COLO829 (cell line): ENCODE measurements at places on chromosomes 1 and 21.

DNA sequence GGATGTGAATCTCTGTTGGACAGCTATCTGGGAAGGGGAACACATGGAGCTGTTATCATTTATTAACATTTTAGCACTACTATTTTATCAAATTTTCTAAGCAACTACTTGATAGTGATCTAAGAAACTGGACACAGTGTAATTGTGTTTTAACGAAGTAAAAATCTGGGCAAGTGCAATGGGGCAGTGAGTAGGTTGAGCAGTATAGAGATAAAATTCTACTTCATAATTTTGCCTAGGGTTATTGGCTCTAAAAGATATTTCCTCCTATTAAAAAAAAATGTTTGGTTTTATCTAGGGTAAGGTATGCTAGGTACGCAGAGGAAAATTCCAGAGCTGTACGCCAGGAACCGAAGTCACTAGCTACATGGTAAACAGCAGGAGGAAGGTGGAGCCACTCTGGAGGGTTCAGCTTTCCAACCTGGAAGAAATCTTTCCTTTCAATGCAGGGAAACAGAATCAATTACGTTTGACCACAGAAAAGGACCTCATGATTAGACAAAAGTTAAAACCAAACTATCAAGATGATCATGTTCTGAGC, 43.3 kb downstream of the BCAR3 start:
- no peak for DNase-seq

DNA sequence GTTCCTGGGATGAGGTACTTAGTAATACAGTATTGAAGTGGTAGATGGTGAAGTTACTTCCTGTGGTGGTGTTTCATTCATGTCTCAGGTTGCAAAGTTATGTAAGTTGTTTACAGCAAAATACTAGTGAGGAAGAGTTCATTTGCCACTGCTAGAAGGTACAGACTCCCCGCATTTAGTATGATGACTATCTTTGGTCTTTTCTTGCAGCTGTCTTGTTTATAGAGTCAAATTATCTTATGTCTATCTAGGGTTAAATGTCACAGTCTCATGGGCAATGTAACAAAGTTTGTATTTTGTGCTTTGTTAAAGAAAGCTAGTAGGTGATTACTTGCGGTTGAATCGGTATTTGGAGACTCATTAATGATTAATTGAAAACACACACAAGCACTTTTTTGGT, 50.2 kb downstream of the LRRC8D start:
- DNase-seq = no peak

DNA sequence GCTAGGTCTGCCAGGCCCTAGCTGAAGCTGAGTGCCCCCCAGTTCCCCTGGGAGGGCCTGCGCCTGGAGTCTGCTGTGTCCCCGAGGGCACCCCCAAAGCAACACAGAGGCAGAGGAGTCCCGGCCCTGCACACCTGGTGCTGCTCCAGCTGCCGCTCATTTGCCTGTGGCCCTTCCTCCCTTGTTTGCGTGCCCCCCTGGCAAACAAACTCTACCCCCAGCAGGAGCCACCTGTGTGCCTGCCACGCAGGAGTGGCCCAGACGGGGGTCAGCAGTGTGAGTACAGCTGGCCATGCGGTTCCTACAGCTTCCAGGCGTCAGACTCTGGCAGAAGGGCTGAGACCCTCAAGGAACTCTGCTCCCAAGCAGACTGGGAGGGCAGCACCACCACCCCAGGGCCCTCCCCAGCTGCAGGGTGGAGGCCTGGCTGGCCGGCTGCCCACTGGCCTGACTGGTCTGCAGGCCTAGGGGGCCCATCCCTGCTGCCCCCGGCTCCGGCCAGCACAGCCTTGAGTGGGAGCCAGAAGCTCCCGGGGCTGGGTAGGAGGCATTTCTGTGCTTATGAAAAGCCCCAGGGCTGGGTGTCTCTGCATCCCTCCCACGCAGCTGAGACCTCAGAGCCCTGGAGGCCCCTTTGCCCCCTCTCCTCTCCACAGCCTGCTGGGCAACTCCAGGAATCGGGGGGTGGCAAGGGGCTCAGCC, 563 bp upstream of the TAS1R3 start:
- DNase-seq = no peak

- DNase-seq = no peak
These were observed 6.4 kb downstream of the GSTM5 start for GRCh38 chr1:109718495-109718894.

DNA sequence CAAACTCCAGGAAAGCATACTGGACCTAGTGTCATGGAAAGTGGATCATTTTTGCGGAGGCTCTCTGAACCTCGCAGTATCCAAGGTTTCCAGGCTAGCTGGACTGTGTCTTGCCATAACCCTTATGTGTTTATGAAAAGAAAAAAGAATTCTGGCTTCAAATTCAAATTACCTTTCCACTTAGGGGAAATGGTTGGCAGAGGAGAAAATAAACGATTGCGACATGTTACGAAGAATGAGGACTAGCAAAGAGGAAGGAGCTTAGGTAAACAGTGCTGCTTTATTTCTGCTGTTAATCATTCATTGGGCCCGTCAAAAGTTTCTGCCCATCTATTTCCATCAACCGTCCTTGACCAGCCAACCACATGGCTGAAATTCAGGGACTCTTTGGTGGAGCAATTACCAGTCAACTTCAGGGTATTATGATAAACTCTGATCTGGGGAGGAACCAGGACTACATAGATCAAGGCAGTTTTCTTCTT, at the start of gene C4BPA:
Gene C4BPA (plus strand): TSS at position 342 of the 482 bp plus-strand sequence. CDS start 8,793 bp downstream, outside the sequence.
- no peak for DNase-seq

DNA sequence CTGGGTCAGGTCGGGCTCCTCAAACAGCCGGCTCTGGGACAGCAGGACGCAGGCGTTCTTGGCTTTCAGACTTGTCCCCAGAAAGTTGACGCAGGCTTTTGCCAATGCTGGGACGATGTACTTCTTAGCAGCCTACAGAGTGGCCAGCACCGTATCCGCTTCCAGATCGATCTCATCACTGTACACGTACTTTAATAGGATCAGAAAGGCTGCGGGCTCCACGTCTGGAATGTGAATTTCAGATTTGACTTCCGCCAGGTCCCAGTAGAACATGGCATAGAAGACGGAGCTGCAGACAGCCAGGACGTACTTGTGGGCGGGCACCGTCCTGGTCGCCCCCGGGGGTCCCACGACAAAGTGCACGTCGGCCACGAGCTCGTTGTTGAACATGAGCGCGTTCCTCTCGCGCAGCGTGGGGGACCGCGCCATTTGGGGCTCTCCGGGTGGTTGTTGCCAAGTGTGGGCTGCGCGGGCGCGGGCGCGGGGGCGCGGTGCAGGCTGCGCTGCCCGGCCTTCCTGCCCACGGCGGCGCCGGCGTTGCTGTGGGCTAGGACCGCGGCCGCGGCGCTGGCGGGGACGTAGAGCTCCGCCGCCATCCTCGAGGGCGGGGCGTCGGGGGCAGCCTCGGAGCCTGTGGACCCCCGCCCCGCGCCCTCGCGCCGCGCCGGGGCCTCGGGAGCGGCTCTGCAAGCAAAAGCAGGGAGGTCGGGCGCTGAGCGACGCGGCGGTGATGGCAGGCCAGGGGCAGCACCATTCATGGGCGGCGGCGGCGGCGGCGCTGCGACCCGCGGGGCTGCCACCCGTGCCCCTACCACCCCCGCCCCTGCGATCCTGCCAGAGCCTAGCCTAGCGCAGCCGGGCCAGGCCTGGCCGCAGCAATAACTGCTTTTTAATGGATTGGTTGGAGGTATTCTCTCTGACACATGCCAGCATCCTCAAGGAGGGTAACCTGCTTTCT, 10.6 kb downstream of the CNR2 start:
- DNase-seq = no peak

DNA sequence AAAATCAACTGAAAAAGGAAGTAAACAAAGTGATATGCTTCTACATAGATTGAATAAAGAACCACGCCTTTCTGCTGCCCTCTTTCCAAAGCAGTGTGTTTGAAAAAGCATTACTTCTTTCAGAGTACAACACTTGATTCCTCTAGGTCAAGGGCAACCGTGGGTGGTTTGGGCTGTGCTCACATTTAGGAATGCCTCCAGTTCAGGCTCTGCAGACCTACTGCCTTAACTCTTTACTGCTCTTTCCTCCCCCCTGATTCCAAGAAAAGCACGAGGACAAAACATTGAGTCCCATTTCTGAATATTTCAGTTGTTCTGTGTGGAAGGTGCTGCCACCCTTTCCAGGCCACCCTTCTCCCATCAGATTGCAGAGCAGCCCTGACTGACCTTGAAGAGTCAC, 45.2 kb downstream of the ADAMTS1 start:
- DNase-seq = no peak

GRCh38 chr1:95475686-95476457, 241.9 kb downstream of the RWDD3 start:
- peak; percentile 6 for DNase-seq

GRCh38 chr1:226209307-226210059, 14.0 kb upstream of the MIXL1 start:
- DNase-seq = no peak

DNA sequence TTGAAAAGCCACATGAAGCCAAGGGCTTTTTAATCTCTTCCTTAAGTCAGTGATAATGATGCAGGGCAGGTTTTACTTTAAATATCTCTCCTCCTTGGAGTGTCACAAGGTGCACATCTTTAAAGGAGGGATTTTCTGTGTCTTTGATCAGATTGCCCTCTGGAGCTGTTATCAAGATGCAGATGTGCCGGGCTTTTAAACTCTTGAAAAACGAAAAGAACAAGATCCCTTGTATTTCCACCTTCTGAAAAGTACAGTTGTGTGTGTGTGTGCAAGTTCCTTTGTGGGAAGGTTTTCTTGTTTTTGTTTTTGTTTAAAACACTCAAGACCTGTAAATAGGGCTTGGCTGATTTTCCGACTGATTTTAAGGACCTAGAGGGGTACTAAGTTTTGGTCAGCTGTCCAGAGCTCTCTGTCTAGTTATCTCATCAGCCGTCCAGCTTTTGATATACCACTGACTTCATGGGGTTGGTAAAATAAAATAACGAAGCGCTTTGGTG, 1.6 kb downstream of the MARK1 start:
- no peak for DNase-seq

- no peak for DNase-seq
These were observed 433.4 kb downstream of the KIF26B start for GRCh38 chr1:245588116-245588639.

DNA sequence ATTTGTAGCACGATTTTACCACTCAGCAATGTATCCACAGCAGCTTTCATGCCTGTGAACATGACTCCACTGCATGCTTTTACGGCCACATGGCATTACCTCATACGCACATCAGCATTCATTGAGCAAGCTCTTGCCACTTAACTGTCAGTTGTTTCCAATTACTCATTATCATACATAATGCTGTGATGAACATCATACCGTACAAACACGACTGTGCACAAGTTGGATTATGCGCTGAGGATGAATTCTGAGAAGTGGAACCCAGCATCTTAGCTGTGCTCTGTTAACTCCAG, 9.6 kb downstream of the UMODL1 start:
- DNase-seq = no peak

DNA sequence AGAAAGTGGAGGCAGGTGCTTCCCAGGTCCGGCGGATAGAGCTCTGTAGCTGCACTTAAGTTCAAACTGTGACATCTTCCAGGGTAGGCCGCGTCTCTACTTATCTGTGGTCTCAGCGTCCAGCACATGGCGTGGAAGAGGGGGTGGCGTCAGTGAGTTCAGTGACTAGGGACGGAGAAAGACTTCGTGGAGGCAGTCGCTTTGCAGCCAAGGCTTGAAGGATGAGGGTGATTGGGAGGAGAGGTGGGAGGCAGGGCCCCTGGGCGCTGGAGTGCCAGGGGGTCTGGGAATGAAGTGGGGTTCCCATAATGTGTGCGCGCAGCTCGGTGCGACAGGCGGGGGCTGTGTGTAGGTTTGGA, 444 bp upstream of the AGO1 start:
- DNase-seq = no peak

DNA sequence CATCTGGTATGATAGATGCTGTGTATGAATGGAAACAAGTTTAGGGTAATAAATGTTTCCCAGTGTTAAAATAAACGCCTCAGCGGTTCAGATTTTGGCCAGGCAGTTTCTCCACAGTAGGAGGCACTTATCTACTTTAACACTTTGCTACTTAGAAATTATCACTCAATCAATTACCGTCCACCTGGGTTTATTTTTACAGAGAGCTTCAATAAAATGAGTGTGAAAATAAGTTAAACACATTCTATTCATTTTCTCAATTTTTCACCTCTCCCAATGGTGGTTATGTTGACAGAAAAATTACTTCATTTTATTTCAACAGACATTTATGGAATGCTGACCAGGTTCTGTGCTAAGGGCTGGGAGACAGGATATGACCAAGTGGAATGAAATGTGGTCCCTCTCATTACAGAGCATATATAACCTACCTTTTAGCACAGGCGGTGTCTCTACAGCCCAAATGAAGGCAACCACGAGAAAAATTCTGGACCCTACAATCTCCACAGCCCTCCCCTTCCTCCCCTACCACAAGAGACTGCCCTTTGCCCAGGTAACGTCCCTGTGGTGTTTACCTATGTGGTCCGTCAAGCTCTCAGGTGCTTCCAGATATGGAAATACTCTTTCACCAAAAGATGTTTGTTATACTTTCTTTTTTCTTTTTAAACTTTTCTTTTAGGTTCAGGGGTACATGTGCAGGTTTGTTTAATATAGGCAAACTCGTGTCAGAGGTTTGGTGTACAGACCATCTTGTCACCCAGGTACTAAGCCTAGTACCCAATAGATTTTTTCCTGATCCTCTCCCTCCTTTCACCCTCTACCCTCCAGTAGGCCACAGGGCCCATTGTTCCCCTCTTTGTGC, 105.5 kb downstream of the HLCS start:
- DNase-seq = no peak

DNA sequence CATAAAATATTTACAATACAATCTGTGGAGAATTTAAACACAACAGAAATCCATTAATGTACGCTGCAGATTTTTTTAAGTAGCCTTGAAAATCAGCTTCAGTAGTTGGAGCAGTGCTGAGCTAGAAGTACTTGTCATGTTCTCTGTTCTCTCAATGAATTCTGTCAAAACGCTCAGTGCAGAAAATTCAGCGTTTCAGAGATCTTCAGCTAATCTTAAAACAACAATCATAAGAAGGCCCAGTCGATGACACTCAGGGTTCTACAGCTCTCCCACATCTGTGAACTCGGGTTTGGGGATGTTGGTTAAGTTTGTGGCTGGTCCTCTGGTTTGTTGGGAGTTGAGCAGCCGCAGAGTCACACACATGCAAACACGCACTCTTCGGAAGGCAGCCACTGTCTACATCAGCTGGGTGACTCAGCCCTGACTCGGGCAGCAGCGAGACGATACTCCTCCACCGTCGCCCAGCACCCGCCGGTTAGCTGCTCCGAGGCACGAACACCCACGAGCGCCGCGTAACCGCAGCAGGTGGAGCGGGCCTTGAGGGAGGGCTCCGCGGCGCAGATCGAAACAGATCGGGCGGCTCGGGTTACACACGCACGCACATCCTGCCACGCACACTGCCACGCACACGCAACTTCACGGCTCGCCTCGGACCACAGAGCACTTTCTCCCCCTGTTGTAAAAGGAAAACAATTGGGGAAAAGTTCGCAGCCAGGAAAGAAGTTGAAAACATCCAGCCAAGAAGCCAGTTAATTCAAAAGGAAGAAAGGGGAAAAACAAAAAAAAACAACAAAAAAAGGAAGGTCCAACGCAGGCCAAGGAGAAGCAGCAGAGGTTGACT, 161.2 kb downstream of the RUNX1 start:
- peak; percentile 66 for DNase-seq

DNA sequence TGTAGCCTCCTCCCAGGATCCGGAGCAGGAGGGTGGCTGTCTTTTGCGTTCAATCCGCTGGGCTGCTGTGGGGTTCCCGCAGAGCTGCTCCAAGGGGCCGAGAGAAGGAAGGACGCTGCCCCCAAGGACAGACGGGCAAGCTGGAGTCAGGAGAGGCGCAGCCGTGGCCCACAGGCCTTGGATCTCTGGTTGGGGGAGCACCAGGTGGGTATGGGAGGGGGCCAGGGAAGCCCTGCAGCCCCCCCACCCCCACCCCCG, 15.9 kb upstream of the SKI start:
- no peak for DNase-seq

- no peak for DNase-seq
These were observed 13.9 kb upstream of the LRIG2 start for GRCh38 chr1:113058941-113059706.
